ENCODE measurements at places on chromosomes 1 and 21.

- no peak for DNase-seq
Measured at GRCh38 chr1:244456586-244456985, 4.5 kb upstream of the CATSPERE start.

- no peak for DNase-seq
Measured at GRCh38 chr1:203076031-203076511, 9.7 kb downstream of the MYOG start.

GRCh38 chr1:190376044-190376443, 101.6 kb downstream of the BRINP3 start:
- DNase-seq, result no peak

- no peak for DNase-seq
Measured at GRCh38 chr1:79353224-79353623, 346.7 kb upstream of the ADGRL4 start.

DNA sequence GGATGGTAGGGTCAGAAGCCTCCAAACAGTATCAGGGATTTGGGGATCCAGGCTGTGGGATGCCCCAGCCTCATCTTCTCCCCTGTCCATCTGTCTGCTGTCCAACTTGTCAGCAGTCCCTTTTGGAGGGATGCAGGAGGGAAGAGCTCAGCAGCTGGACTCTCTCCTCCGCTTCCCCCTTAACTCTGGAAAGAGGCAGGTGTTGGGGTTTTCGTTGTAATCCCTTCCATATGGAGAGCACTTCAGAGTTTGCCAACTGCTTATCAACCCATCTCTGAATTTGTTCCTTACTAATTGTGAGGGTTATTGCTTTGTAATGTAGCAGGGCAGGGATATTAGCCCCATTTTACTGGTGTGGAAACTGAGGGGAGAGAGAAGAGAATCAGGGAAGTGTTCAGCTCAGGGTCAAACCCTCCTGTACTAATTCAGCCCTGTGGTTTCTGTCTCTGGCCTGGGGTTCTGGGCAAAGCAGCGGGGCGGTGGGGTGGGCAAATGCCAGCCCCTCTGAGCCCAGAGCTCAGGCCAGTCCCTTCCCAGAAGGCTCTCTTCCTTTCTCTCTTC, 3.2 kb downstream of the CITED4 start:
- no peak for DNase-seq

GRCh38 chr1:163538667-163539066, 216.9 kb downstream of the NUF2 start:
- DNase-seq, result no peak

DNA sequence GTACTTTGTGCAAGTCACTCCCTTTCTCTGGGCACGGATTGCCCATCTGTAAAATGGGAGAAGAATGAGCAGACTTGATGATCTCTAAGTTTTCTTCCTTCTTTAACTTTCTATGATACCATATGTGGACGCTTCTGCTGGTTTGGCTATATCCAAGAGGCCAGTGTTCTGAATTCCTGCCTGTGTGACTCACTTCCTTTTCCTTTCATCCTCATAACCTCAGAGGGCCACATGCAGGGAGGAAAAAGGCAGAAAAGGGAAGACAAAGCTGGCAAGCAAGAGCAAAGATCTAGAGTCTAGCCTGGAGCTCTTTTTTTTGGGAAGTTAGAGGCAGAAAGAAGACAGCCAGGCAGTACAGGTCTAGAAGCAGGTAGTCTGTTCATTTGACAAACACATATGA, 151.2 kb downstream of the OMA1 start:
- no peak for DNase-seq

- no peak for DNase-seq
Measured at GRCh38 chr1:226063977-226064815, 1.7 kb downstream of the H3-3A start.

GRCh38 chr1:79760531-79760930, 754.0 kb upstream of the ADGRL4 start:
- no peak for DNase-seq

- no peak for DNase-seq
Measured at GRCh38 chr1:97143236-97143882, 421.8 kb downstream of the PTBP2 start.

DNA sequence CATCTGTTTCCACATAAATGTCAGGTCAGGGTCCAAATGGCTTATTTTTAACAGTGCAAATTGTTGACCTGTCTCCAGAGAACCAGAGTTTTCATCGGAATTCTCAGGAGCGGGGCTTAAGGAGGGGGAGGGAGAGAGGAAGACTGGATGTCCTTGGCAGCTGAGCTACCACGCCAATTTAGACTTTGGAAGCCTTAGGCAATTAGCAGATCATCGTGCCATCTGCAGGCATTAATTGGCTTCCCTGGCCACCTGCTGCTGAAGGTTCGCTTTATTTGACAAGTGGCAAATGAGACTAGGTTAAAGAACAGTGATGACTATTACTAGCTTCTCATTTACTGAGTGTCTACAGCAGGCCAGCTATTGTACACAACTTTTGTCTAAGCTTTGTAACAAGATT, 43.7 kb downstream of the HLX start:
- no peak for DNase-seq

DNA sequence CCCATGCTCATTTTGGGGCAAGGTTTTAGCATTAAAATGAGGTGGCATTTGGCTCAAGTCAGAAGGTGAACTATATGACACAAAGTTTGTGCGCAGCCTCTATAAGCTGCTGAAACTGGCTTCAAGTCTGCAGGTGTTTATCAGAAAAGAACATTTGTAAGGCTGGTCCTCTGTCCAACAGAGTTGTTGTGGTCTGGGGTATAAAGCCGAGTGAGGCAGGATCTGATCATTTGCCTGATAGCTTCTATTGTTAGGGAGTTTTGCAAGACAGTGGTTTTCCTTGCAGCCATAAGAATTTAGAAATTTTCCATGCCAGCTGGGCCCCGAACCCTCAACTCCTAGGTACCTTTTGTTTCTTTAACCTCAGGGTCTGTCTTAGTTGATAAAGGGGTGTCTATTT, 130.8 kb downstream of the PGBD5 start:
- no peak for DNase-seq

DNA sequence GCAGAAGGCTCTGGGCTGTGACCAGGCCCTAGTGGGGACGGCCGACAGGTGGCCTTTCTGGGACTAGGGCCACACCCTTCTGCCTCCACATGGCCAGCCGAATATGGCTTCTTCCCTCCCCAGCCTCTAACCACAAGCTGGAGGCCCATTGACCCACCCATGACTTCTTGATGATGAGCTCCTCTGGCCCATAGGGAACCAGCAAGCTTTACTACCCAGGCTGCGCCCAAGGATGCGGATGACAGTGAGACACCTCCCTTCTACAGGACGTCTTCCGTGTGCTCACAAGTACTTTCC, 41.0 kb downstream of the LDLRAD2 start:
- DNase-seq, result no peak

- no peak for DNase-seq
Measured at GRCh38 chr21:41839387-41840000, 39.6 kb downstream of the PRDM15 start.

DNA sequence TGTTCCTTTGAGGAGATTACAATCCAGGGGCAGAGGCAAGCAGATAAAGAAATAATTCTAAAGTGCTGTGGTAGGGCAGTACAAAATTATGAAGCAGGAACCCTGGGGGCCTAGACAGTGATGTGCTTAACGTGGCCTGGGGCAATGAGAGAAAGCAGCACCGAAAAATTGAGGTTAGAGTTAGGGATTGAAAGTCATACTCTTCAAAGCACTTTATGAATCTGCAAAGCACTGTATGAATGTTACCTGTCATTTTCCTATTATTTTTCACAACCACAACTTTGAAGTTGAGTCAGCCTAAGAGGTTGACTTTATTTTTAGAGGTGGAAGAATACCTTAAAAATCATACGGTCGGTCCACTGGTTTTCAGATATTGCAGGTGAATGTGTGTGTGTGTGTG, 183.4 kb upstream of the NFIA start:
- DNase-seq, result no peak

DNA sequence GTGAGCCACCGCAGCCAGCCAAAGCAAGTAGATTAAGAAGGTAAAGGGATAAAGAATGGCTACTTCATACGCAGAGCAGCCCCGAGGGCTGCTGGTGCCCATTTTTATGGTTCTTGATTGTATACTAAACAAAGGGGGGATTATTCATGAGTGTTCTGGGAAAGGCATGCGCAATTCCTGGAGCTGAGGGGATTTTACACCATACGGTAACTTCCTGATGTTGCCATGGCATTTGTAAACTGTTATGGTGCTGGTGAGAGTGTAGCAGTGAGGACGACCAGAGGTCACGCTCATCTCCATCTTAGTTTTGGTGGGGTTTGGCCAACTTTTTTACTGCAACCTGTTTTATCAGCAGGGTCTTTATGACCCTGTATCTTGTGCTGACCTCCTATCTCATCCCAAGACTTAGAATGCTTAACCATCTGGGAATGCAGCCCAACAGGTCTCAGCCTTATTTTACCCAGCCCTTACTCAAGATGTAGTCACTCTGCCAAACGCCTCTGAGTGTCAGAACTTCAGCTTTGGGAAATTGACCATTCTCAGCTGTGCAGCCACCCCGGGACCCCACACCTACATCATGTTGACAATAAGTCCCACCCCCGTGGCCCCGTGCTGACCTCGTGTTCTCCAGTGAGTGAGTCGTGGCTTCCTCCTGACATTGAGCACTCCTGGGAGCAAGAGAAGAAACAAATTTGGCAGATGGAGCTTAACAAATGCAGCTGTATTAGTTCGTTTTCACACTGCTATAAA, 149.4 kb upstream of the COL6A1 start:
- no peak for DNase-seq

GRCh38 chr1:31669786-31670592, 25.3 kb upstream of the PEF1 start:
- no peak for DNase-seq

DNA sequence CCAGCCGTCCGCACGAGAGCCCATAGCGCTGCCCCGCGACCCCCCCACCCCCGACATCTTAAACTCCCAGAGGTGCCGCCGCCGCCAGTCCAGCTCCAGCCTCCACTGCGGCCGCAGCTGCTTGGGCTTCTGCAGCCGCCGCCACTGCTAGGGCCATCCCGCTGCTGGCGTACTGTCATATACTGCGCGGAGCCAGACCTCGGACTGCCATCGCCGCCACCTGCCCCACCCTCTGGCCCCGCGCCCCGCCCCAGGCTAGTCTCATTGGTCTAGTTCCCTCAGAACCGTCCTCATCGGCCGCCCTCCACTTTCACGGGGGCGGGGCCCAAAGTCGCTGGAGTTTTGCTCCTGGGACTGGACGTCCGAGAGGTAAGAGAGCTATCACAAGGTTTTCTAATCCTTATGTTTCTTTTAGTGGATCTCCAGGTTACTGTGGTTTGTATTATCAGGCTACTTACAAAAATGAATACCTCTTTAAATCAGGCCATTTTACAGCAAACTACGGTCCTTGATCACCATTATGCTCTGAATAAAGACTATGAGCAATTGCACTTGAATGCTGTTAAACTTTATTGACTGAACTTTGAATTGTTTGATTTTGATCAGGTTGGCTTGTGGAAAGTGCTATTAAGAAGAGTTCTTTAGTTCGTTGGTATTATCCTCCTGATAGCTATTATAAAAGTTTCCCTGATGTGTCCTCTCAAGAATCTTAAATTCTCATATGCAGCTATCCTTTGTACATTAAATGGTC, 2.8 kb upstream of the CD1D start:
- DNase-seq, result no peak

GRCh38 chr21:35506352-35506751, 457.2 kb upstream of the RUNX1 start:
- DNase-seq, result no peak

DNA sequence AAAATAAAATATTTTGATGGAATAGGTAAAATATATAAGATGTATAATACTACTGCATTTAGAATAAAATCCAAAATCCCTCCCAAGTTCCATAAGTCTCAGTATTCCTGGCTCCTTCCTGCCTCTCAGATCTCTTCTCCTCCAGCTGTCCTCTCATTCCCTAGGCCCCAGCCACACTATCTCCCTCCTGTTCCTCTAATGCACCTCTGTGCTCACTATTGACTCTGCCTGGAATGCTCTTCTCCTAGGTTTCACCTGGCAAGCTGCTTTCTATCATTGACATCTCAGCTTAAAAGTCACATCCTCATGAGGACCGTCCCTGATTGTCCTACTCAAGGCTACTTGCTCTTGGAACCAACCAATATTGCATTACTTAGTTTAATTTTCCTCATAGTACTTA, 7.2 kb downstream of the NME7 start:
- DNase-seq, result no peak

- DNase-seq, result no peak
Measured at GRCh38 chr1:107572674-107573211, 392.2 kb downstream of the VAV3 start.

DNA sequence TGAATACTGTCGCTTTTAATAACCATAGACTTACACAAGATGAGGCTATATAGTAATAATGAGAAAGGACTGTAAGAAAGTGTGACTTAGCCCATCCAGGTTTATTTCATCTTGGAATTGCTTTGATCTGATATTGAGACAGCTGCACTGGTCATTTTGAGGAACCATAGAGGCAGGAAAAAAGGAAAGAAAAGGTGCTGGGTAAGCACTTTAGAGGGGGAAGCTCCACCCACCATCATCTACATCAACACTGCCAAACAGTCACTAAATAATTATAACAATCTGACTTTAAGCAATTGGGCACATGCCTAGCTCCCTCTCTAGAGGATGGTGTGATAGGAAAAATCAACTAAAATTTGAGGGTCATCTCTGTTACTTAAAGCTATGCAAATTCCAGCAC, 70.6 kb upstream of the ST6GALNAC3 start:
- DNase-seq, result no peak

- no peak for DNase-seq
Measured at GRCh38 chr1:202250982-202251381, 57.4 kb downstream of the LGR6 start.

DNA sequence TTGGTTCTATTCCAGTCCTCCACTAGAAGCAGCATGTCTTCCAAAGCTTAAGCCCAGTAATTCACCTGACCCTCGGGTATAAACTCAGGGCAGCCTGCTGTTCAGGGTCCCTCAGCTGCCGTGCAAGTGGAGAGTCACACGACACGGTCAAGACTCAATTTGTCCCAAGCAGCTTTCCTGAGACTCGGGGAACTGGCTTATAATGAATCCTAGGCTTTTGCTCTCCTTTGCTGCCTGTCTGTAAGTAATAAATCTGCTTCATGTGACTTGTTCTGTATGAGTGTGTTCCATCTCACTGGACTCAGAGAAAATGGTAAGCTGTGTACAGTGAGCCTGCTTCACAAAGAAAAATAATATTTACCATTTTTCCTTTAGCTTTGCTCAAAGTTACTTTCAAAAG, 119.8 kb downstream of the CYYR1 start:
- no peak for DNase-seq

- DNase-seq, result no peak
Measured at GRCh38 chr21:45834026-45834715, 147.4 kb upstream of the COL6A1 start.

- DNase-seq, result peak; percentile 50
Measured at GRCh38 chr1:201042779-201043461, 19.4 kb upstream of the KIF21B start.

- DNase-seq, result no peak
Measured at GRCh38 chr1:1352786-1353388, 3.7 kb upstream of the DVL1 start.

Measured in GM12892 (cell line).